ENCODE measurements at places on chromosomes 2 and 18.
A peak's percentile ranks its signal among the peaks of the same experiment; 100 is the strongest.

- H3K27ac ChIP-seq, result no peak overlapping the region
- no peaks in the 10 kb centered on the region for H3K4me1 ChIP-seq
- no peaks in the 10 kb centered on the region for H3K36me3 ChIP-seq
- no peaks in the 10 kb centered on the region for H3K27me3 ChIP-seq
These were observed 105.0 kb downstream of the LAMA3 start for GRCh38 chr18:23793985-23794867.

- no peak for DNase-seq
- H3K4me1 ChIP-seq, result no peaks in the 10 kb centered on the region
- H3K36me3 ChIP-seq, result no peaks in the 10 kb centered on the region
These were observed 387.8 kb upstream of the CDH7 start for GRCh38 chr18:65363011-65363410.

DNA sequence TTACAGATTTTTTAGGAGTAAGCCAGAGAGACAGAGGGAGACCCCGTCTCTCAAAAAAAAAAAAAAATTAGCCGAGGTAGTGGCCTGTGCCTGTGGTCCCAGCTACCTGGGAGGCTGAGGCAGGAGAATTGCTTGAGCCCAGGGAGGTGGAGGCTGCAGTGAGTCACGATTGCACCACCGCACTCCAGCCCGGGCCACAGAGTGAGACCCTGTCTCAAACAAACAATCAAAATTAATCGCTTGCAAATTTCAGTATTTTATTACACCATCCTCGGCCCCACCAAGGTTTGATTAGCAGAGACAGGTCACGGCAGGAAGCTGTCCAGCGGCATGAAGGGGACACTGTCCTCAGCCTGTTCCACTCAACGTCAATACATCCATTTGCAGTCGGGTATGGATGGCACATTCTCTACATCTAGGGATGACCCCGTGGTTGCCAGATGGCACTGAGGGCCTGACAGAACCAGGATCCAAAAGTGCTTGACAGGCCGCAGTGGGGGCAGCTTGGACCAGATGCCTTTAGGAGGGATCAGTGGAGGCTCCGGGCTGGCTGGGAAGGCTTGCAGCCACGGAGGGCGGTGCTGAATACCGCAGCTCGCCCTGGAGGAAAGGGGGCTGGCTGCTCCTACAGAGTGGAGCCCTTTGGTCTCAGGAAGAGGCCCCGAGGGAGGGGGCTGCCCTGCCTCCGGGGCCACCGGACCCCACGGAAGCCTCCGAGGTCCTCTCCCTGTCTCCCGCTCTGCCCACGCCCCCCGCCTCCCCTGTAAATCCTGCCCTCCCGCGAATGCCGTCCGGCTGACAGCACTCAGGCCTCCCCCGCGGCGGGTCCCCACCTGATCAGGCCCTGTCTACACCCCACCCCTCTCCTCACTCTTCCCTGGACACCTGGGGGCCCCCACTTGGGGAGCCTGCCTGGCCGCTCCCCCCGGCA lies 13.1 kb downstream of the ASPRV1 start:
- H3K4me3 ChIP-seq, result no peak overlapping the region
- H3K27me3 ChIP-seq, result no peaks in the 10 kb centered on the region
- peaks cover 8% of the 10 kb centered on the region for H3K36me3 ChIP-seq
- DNase-seq, result no peak
- no peak overlapping the region for H3K27ac ChIP-seq

DNA sequence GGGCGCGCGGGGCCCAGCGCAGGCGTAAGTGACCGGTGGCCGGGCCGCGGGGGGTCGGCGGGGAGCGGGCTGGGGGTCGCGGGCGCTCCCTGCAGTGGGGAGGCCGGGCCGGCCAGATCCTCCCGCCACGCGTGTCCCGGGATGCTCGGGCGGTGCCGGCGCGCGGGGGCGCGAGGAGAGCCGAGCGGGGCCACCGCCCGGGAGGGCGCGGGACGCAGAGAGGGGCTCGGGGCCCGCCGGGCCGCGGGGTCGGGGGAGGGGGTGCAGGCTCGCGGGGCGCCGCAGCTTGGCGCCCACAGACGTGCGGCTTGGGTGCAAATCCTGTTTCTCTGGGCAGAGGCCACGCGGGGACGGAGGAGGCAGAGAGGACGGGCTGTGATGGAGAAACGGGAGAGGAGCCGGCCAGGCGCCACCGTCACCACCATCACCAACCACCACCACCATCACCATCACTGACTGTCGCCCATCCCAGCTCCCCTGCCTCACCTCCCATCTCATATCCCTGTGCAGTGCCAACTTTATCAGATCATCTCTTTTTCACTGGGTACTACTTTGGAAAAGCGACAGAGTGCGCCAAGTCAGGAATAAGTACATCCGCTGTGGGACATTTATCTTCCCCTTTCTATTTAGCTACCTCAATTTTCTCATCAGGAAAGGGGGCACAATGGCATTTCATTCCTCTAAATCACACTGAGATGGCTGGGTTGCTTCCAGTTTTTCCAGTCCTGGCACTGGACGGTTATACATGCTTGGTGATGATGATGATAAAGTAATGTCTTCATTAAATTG lies 97.2 kb upstream of the GPR45 start:
- H3K4me3 ChIP-seq, result no peak overlapping the region
- no peaks in the 10 kb centered on the region for H3K36me3 ChIP-seq
- no peak for DNase-seq
- no peaks in the 10 kb centered on the region for H3K4me1 ChIP-seq
- H3K27me3 ChIP-seq, result no peaks in the 10 kb centered on the region
- no peak overlapping the region for H3K27ac ChIP-seq

DNA sequence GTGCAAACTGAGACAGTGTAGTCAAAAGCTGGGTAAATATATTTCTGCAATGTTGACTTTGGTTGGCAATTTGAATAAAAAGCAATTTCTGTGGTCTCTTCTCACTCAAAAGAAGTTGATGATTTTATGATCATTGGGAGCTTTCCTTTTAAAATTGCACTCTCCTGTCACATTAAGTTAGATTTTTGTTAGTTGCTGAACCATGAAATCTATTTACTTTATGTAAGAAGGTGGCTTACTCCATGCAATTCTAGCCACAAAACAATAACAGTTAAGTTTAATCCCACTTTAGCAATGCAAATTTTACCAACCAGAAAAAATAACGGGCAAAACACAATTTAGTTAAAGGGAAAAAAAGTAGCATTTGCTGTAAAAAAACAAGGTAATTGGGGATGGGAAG lies 48.3 kb downstream of the DLGAP1 start:
- no peaks in the 10 kb centered on the region for H3K4me1 ChIP-seq
- no peak for DNase-seq
- H3K4me3 ChIP-seq, result no peak overlapping the region
- H3K27me3 ChIP-seq, result no peaks in the 10 kb centered on the region

DNA sequence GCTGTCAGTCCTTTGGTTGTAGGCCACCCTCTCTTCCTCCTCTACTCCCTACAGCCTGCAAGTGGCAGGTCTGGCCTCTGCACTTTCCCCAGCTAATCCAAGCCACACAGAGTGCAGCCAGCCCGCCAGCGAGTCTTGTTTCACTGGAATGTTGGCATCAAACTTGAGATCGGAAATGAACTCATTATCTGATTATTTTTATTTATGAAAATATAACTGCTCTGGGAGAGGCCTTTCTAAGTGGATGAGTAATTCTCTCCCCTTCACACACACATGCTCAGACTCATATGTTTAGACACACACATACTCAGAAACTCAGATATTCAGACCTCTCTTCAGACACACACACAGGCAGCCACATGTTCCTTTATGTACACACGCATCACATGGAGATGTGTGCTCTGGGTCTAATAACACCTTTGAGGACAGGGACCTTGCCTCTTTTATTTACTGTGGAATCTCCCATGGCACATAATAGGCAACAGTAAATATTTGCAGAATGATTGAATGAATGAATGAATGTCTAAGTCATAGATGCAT lies 151.3 kb downstream of the ZFP36L2 start:
- no peaks in the 10 kb centered on the region for H3K27me3 ChIP-seq
- peaks cover 72% of the 10 kb centered on the region for H3K4me1 ChIP-seq
- no peak overlapping the region for H3K4me3 ChIP-seq
- peak overlapping the region; percentile 84 for H3K27ac ChIP-seq

GRCh38 chr18:52333860-52334259 lies 6.1 kb upstream of the DCC start:
- H3K27ac ChIP-seq, result no peak overlapping the region
- no peak overlapping the region for H3K4me3 ChIP-seq
- no peaks in the 10 kb centered on the region for H3K36me3 ChIP-seq
- DNase-seq, result no peak
- H3K27me3 ChIP-seq, result no peaks in the 10 kb centered on the region

GRCh38 chr2:236977063-236977851 lies 108.4 kb upstream of the COPS8 start:
- H3K27me3 ChIP-seq, result no peaks in the 10 kb centered on the region
- H3K4me1 ChIP-seq, result no peaks in the 10 kb centered on the region
- no peaks in the 10 kb centered on the region for H3K36me3 ChIP-seq

GRCh38 chr18:45287531-45287930 lies 327.7 kb upstream of the SLC14A2 start:
- no peak for DNase-seq
- no peaks in the 10 kb centered on the region for H3K27me3 ChIP-seq
- no peaks in the 10 kb centered on the region for H3K36me3 ChIP-seq
- H3K27ac ChIP-seq, result no peak overlapping the region

DNA sequence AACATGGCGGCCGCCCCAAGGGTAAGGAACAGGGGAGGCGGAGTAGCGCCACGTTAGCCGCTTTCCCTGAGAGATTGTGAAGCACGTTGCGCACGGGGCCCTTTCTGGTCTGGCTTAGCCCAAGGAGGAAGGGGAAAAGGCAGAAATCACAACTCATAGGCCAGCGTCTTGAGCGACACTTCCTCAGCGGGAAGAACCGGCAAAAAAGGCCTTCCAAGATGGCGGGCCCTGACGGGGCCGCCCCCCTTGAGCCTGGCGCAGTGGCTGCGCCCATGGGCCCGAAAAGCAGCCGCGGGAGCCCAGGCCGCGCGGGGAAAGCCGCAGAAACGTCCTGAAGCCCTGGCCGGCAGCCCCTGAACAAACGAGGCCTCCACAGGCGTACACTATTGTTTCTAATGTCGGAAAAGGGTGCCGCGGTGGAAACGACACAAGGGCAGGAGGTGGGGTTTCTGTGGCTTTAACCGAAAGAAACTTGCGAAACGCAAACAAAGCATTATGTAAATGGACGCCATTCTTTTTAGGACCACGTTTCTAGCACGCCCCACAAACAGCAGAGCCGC lies 919 bp upstream of the PCBP1 start:
- peak overlapping the region; percentile 94 for H3K27ac ChIP-seq
- H3K27me3 ChIP-seq, result no peaks in the 10 kb centered on the region
- peak; percentile 84 for DNase-seq
- peaks cover 22% of the 10 kb centered on the region for H3K36me3 ChIP-seq
- peaks cover 35% of the 10 kb centered on the region for H3K4me1 ChIP-seq

GRCh38 chr2:222434204-222434603 lies 9.9 kb downstream of the SGPP2 start:
- DNase-seq, result no peak
- H3K36me3 ChIP-seq, result no peaks in the 10 kb centered on the region

DNA sequence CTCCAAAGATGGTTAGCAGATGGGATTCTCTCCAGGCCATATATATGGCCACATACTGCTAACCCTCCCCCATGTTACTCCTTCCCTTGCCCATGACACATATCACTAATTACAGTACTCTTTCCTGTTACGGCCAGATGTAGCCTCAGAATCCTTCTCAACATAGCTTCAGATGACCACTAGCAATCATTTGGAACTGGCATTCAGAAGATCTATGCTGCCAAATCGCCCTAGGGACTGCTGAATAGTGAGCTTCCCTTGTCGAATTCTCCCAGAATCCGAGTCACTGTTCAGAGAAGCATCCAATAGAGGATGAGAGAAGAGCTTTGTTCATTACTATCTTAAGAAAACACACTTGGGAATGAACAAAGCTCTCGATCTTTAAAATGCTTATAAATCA lies 121.2 kb upstream of the TANK start:
- no peaks in the 10 kb centered on the region for H3K4me1 ChIP-seq
- no peaks in the 10 kb centered on the region for H3K36me3 ChIP-seq
- DNase-seq, result no peak
- H3K27ac ChIP-seq, result no peak overlapping the region

GRCh38 chr2:46258937-46259776 lies 38.0 kb upstream of the EPAS1 start:
- H3K36me3 ChIP-seq, result no peaks in the 10 kb centered on the region
- H3K4me1 ChIP-seq, result peaks cover 5% of the 10 kb centered on the region
- H3K27me3 ChIP-seq, result no peaks in the 10 kb centered on the region
- no peak overlapping the region for H3K27ac ChIP-seq
- DNase-seq, result no peak

- no peak for DNase-seq
- no peaks in the 10 kb centered on the region for H3K36me3 ChIP-seq
- no peak overlapping the region for H3K27ac ChIP-seq
- H3K4me1 ChIP-seq, result no peaks in the 10 kb centered on the region
- no peak overlapping the region for H3K4me3 ChIP-seq
These were observed 379.8 kb upstream of the TMEFF2 start for GRCh38 chr2:192574552-192574951.

- H3K4me3 ChIP-seq, result peak overlapping the region; percentile 82
- H3K27ac ChIP-seq, result peak overlapping the region; percentile 90
- peaks cover 41% of the 10 kb centered on the region for H3K4me1 ChIP-seq
- no peaks in the 10 kb centered on the region for H3K36me3 ChIP-seq
- H3K27me3 ChIP-seq, result no peaks in the 10 kb centered on the region
These were observed 510 bp downstream of the RNF149 start for GRCh38 chr2:101307950-101308431.

DNA sequence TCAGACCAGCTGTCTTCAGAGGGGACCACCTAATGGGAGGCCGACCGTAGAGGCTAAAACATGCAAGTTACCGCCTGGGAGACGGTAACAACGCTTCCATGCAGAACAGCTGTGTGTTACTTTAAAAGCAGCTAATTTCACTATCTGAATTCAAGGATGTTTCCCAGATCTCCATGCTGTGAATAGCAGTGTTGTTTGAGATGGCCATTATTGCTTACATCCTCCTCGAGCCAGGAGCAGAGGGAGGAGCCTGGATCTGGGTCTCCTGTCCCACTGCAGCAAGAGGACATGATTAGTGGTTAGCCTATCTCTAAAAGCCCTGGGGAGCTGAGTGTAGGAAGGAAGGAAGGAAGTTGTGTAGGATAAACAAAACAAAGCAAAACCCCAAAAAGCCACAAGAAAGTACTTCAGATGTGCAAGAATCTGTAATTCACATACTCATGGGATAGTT lies 50.9 kb downstream of the ACTR2 start:
- H3K4me3 ChIP-seq, result no peak overlapping the region
- H3K4me1 ChIP-seq, result no peaks in the 10 kb centered on the region
- no peaks in the 10 kb centered on the region for H3K27me3 ChIP-seq
- no peaks in the 10 kb centered on the region for H3K36me3 ChIP-seq
- no peak for DNase-seq
- H3K27ac ChIP-seq, result no peak overlapping the region

Measured in tibial artery (tissue), 4 donors.